ENCODE measurements at places on chromosomes 4 and X.

DNA sequence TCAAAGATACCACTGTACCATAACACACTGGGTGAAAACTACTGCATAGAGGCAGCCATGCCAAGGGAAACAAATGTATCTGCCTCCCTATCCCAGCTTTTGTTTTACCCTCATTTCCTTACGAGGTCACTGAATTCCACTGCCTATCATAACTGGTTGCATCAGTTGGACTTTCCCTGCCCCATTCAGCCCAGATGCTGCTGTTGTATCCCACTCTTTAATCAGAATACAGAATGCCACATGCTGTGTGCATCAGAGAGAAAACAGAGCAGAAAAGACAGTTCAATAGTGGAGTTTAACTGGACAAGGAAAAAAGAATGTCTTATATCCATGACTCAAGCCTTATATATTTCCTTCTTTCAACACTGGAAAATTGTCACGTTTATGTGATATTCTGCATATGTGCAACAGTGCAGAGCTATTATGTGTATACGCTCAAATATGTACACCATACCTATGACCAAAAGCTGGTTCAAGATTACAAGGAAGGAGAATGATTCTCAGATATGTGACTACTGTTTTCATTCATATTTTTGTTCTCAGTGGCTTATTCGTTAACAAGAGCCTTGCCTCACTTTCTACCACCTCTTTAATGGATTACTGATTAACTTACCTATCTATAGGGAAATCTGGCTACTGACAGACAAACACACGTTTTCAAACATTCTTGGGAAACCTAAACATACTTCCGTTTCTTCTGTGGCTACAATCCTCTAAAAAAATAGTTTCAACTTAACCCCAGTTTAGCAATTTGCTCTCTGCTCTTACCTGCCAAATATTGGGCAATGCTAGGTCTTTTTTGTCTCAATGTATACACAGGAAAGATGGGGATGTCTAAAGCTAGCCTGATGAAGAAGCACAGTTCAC lies 378.9 kb downstream of the SMARCA1 start:
- no peak for DNase-seq

DNA sequence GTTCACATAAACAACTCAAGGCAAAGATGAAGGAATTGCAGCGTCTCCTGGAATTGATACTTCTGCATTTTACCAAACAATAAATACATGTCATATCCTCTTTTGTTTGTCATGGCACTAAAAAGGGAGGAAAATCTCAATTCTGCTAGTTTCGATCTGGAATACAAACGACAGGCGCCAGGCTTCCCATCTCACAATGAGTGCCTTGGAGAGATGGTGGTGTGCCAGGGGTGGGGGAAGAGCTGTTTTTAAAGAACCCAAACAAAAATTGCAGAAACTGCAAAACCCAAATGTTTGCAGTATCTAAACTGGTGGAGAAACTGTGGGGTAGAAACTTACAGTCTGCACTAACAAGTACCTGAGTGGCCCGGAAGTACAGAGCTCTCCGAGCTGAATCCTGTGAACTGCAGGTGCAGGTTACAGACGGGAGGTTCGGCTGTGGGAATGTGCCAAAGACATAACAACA lies 53.0 kb upstream of the KLF3 start:
- no peak for DNase-seq

- DNase-seq, result no peak
These were observed 377.6 kb upstream of the GATB start for GRCh38 chr4:152138451-152138850.

GRCh38 chr4:133581996-133582619 lies 433.0 kb downstream of the PCDH10 start:
- no peak for DNase-seq

DNA sequence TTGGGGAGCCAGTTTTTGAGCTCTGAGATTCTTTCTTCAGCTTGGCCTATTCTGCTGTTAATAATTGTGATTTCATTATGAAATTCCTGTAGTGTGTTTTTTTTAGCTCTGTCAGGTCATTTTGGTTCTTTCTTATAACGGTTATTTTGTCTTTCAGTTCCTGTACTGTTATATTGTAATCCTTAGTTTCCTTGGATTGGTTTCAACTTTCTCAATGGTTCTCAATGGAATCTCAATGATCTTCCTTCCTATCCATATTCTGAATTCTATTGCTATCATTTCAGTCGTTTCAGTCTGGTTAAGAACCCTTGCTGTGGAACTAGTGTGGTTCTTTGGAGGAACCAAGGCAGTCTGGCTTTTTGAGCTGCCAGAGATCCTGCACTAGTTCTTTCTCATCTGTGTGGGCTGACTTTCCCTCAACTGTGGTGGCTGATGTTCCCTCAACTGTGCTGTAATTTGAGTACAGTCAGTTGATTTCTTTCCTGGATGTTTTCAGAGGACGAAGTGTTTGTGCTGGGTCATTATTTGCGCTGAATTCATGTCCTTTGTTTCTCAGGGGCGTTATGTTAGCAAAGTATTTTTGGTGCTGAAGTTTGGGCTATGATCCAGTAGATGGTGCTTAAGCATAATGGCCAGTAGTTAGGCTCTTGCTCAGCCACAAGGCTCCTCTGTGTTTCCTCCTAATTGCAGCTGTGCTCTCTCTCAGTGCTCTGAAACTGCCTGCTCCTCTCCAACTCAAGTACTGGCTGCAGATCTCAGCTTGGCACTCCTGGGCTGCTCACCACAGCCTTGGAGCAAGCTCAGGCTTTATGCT lies 27.5 kb downstream of the ENPEP start:
- DNase-seq, result no peak

- DNase-seq, result peak; percentile 23
These were observed 5.7 kb upstream of the ZBTB33 start for GRCh38 chrX:120244735-120245498.

DNA sequence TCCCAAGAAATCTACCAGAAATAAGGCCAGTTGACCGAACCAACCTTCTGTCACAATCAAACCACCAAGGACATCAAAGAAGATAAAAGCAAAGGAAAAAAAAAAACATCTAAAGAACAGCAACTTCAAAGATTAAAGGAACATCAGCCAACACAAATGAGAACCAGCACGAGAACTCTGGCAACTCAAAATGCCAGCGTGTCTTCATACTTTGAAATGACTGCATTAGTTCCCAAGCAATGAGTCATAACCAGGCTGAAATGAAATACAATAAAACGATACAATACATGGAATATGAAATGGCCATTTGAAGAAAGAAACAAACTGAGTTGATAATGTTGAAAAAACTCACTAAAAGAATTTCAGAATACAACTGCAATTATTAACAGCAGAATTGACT lies 611.6 kb upstream of the GRIA3 start:
- DNase-seq, result no peak

DNA sequence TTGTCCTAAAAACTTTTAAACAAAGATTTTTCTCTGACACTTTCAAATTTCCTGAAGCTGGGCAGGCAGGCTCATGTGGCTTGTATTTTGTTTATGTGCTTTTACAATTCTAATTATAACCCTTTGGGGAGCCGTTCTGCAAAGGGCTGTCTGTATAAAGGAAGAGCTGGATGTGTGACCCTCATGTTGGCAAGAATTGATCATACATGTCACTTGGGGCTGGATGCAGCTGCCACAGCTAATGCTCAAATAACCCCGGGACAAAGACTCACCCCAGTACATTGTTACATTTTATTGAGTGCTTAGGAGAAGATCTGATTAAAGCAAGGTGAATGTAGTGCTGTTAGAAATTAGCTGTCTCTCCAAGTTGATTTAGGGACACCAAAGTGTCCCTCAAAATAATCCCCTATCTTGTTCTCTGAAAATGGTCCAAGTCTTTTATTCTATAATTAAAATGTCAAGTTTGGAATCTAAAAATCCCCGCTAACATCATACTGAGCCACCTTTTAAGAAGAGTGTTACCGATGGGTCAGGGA lies 13.0 kb upstream of the DAPP1 start:
- no peak for DNase-seq

DNA sequence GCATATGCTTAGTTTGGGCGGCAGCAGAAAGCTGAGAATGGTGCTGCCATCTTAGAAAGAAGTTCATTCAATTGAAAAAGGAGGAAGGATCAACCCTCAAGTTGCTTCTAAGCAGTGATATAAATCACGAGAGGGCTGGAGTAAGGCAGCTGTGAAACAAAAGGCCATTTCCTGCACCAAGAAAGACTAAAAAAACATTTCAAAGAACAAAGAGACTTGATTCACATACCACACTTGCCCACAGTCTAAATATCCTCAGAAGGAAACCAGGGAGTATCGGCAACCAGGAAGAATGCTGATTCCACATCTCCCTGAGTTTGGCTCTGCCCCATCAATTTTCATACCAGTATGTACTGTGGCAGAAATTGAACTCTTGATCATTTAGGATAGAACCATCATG lies 240.1 kb downstream of the OPHN1 start:
- no peak for DNase-seq

- DNase-seq, result no peak
These were observed 64.9 kb downstream of the ANKRD17 start for GRCh38 chr4:73193659-73194058.

DNA sequence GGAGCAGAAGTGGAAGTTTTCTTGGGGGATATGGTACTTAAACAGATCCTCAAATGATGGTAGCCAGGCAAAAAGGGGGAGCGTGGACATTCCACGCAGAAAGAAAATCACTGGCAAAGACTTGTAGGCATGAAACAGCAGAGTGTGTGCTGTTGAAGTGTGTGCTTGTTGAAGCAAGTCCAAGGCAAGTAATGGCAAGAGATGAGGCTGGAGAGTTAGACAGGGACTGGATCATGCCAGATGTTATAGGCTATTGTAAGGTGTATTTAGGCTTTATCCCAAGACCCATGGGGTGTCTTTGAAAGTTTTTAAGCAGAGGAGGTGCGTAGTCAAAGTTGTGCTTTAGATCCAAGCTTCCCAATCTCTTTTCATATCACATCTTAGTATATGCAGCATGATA lies 124.5 kb downstream of the MBNL3 start:
- DNase-seq, result no peak
